Kidney tubule cell (primary cell): ENCODE measurements at places on chromosomes 3 and 15.

GRCh38 chr3:143824735-143825385, 23.4 kb downstream of the SLC9A9 start:
- DNase-seq: no peak

DNA sequence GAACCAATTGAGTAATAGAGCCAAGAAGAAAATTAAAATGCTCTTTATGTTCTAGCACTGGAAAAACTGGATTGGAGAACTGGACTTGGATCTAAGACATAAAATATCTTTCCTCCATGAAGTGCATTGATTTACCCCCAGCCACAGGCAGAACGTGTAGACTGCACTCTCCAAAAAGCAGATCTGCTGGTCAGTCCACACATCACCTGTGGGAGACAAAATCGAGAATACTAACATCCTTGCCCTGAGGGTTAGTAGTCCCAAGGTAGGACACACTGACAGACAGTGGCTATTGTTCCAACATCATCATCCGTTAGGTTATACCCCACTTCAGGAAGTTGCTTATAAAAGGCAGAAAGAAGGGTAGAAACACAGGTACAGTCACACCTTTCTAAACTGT, 257.1 kb upstream of the STT3B start:
- no peak for DNase-seq

GRCh38 chr3:27311400-27311799, 57.8 kb downstream of the NEK10 start:
- peak; percentile 89 for DNase-seq

- no peak for DNase-seq
Measured at GRCh38 chr3:120853416-120853815, 54.6 kb upstream of the STXBP5L start.

GRCh38 chr3:147472846-147473245, 63.7 kb downstream of the ZIC1 start:
- DNase-seq: no peak

DNA sequence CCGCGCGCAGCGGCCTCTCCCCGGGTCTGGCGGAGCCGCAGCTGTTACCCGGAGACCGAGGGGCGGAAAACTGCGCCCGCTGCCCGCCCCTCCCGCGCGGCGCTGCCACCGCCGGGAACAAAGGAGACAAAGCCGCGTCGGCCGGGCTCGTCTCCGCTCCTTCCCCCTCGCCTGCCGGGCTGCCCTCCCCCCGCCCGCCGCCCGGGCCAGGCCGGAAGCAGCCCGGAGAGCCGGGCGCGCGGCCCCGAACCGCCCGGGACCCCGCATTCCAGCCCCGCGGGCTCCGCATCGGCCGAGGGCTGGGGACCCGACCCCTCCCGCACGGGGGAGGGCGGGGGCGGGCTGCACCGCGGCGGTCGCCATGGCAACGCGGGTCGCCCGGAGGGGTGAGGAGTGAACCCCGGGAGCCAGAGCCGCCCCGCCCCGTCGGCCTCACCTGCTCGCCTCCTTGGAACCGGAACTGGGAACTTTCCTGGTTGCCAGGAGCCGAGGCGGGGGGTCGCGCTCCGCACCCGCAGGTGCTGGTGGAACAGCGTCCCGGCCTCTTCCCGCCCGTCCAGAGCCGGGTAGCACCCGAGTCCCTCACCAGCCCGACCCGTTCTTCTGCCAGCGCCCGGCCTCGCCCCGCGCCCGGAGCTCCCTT, 448 bp downstream of the PLXNB1 start:
- peak; percentile 81 for DNase-seq

GRCh38 chr3:129021140-129021551, 20.0 kb downstream of the EFCC1 start:
- DNase-seq: no peak

- DNase-seq: no peak
Measured at GRCh38 chr3:52172262-52172757, 18.1 kb upstream of the POC1A start.

DNA sequence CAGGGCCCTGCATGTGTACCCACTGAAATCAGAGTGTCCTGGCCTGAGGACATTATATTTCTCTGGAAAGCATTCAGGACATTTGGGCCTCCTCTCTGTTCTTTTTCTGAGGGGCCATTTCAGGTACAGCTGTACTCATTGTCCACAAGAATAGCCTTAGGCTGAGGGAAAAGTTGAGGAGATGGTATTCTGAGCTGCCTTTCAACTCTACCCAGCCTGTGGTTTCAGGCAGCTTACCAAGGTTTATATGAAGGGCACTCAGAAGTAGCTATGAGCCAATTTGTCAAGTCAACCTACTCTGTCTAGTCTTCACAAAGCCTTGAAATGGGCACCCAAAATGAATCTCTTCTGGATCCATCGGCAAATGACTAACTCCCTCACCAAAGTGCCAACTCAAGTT, 9.4 kb downstream of the ATP13A4 start:
- no peak for DNase-seq

- DNase-seq: no peak
Measured at GRCh38 chr15:88904257-88904623, 8.9 kb upstream of the HAPLN3 start.

DNA sequence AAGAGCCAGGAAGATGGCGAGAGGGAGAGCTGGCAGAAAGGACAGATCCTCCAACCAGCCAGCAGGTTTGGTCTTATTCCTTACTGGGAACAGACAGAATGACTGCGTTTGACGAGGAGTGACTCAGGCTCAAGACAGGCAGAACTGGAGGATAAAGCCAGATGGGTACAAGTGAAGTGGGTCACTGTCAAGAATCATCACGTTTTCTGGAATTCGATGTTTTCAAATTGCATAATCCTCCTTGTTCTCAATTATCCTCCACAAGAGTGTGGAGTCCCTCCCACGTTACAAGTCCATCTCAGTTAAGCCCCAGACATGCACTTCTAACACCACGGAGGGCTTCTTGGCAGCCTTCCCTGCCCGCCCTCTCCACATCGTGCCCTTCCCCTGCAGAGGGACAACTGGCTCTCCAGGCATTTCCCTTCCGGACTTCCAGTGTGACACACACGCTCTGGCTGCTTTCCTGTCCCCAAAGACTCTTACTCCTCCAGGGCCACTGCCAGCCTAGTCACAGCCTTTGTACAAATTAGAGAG, 183.1 kb downstream of the CHST2 start:
- DNase-seq: peak; percentile 66

GRCh38 chr3:70832089-70832833, 519.8 kb upstream of the MDFIC2 start:
- peak; percentile 69 for DNase-seq

DNA sequence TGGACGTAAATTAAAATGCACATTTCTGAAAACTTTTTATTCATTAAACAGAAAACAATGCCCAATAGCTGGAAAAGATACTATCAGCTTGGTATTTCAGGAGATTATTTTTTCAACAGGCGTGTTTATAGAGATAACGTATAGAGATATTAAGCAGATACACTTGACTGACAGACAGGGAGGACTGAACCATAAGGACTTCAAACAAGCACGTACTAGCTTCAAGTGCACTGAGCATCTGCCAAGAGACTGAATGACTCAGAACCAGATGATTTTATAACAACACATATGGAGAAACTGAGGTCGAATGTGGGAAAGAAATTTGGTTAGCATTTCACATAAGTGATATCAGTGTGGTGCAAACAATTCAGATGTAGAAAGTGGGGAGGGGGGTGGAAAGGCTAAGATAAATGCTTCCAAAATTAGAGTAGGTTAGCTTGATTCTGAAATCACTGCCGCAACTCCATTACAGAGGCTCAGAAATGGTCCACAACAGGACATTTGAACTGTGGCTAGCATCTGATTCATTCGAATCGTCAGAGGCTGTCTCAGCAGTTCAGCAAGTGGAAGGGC, 103.5 kb downstream of the SEMA6D start:
- DNase-seq: no peak
